PC-3 (cell line): ENCODE measurements at places on chromosomes 12 and 14. TPM values are rescaled to one million over a fixed set of nuclear protein-coding genes. Genes with fewer than 3 reads are reported as not detected.

Gene P3H3
- total RNA-seq, result 9.3 and 24.4 TPM in 2 replicates

DNA sequence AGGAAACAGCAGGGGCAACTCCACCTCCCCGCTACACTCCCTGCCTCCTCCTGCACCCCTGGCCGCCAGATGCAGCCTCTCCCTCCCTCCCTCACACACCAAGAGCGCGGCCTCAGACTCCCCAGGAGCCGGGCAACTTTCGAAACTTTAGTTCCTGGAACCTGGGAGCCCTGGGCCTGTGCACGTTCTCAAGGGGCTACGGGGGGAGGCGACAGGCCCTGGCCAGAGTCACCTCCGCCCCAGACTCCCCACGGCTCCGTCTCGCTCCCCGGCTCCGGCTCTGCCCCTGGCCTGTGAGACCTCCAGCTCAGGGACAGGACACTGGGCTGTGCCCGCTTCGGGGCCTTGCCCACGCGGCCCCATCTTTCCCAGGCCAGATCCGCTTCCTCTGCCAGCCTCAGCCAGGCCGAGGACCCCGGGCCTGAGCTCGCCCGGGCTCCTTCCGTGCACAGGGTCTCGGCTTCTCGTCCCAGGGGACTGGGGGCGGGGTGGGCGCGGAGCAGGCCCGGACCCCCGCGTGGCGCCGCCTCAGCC lies 5.5 kb downstream of the AMN start:
- no peak for DNase-seq

DNA sequence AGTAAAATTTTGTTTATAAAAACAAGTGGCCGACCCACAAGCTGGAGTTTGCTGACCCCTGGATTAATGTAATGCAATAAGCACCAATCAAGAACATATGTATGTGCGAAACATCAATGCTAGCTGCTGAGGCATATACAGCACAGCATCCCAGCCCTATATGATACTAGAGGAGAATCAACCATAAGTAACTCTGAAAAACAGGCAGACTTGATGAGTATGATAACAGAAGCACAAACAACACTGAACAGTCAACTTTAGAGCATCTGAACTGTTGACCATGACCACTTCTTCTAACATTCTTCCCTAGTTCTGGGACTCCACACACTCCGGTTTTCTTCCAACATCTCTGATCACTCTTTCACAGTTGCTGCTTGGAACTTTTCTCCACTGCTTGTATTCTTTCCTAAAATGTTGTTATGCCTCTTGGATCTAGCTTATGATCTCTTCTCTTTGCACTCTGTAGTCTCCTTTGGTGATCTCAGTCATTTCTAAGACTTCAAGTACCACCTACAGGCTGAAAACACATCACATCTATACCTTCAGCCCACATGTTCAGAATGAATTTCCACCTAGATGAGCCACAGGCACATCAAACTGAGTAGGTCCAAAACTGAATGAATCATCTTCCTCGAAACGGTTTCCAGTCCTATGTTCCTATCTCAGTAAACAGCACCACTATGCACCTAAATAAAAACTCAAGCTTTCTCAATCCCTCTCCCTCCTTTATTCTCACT lies 57.2 kb downstream of the STXBP6 start:
- DNase-seq, result no peak

DNA sequence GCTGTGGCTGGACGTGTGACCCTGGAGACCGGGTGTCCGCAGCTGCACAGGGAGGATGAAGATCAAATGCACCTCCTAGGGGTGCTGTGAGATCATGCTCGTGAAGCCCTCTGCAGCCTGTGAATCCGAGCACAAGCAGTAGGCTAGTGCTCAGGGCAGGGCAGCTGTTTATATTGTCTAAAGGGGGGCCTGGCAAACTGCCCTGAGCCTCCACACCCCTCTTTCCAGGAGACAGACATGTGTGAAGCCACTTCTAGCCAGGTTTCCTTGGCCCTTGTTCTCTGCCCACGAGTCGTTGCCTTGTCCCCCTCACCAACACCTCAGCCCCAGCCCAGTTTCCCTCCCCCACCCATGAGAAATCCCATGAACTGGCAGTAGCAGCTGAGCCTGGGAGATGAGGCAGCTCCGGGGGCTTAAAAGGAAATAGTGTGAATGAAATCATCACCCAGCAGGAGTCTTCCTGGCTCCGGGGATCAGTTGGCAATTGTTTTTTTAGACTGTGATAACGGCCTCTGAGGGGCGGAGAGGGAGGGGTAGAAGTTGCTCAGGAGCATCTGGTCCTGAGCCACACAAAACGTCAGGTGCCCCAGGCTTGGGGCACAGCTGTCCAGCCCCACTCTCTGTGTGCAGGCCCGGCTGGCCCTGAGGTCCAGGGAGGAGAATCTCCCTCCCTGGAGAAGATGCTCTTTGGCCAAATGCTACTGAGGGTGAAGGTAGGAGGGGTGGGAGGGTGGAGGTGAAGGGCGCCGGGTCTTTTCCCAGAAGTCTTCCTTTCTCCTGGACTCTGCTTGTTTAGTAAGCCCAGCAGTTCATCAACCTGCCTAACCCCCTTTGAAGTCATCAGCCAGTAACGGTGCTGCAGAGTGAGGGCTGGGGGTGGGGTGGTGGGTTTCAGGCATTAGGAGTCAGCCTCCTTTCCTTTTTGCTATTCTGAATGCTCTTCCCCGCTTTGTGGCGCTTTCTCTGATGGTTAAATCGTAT lies 4.0 kb downstream of the FGF6 start:
- no peak for DNase-seq

Gene AMHR2
- 0.29 TPM in 1 of 2 replicates, not detected in the other for total RNA-seq

GRCh38 chr12:115910057-115910456 lies 367.4 kb downstream of the MED13L start:
- no peak for DNase-seq
